ENCODE measurements at places on chromosomes 12 and 14.

DNA sequence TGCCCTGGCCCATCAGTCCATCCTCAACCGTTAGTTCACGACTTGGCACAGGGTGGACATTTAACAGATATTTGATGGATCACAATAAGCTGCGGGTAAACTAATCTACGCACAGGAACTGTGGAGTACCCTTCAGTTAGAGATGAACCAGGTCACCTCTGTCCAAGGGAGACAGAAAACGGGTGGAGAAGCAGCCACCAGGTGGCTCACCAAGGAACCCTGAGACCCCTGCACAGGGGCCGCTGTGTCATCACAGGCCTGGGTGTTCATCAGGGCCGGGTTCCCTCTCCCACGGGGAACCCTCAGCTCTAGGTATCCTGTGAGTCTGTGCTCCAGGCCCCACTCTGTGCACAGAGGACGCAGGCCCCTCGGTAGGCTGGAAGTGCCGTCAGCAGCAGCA, 122.2 kb downstream of the PIWIL1 start:
- no peak for DNase-seq

DNA sequence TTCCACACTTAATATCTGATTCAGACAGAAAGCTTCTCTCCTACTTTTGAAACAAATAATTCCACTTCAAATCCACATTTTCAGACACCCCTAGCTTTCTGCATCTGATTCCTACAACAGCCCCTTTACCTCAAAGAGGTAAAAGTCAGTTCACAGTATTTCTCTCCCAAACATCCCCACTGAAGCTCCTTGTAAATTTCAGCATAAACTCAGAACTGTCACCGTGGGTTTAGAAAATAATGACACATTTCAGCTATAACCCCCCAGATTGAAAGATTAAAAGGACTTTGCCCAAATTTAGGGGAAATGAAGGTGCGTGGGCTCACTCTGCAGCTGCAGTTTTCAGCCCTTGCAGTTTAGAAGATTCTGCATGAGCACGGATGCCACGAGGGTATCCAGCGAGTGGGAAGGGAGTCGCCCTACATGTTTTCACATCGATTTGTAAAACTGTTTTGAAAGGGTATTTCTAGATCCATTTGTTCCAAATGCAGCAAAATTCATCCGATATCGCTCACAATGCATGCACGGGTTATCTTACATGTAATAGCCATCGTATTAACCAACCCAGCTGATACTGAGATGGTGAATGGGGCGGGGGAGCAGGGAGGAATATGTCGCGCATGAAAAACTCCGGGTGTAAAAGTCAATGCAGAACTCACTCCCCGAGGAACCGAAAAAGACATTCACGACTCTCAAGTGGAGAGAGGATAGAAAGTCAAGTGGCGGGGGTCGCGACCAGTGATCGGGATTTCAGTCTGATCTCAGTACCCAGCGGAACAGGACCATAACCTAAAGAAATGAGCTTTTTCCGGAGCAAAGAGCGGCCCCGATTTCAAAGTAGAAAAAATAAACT, 5.0 kb upstream of the CCND2 start:
- no peak for DNase-seq

GRCh38 chr12:98980508-98980907, 335.4 kb downstream of the APAF1 start:
- no peak for DNase-seq

DNA sequence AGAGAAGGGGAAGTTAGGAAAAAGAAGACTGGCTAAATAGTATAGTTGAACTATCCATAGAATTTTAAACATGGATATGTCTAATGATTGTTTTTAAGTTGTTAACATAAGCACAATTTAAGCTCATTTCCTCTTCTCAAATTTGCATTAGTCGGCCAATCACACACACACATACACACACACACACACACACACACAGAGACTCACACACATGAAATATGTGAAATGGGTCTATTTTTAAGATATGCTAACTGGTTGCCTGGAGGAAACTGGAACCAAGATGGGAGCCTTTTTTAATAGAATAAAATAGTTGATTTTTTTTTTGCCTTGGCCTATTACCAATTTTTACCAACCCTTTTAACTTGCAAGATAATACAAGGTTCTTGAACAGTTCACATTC, 24.0 kb upstream of the STYK1 start:
- DNase-seq, result no peak

DNA sequence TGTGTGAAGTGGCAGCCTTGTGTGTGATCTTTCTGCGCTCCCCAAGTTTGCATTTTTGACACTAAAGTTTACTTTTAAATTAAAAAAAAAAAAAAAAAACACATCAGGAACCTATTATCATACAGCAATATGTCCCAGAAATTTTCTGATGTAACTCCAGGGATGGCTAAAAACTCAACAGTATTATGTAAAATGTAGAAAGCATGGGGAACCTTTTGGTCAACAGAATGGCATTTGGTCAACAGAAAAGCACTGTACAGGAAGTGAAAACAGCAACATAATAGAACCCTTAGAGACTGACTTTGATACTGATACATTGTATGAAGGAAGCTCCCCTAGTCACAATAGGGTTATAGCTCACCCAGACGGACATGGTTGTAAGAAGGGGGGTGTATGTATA, 224.3 kb downstream of the ITPR2 start:
- DNase-seq, result no peak

- DNase-seq, result no peak
Observed at GRCh38 chr12:66960704-66961690, 282.1 kb upstream of the GRIP1 start.

GRCh38 chr12:29552324-29552927, 54.9 kb upstream of the OVCH1 start:
- DNase-seq, result peak; percentile 65

GRCh38 chr14:105136401-105137322, 31.9 kb downstream of the JAG2 start:
- no peak for DNase-seq

- DNase-seq, result peak; percentile 45
Observed at GRCh38 chr14:71536927-71537772, 395.1 kb upstream of the RGS6 start.

DNA sequence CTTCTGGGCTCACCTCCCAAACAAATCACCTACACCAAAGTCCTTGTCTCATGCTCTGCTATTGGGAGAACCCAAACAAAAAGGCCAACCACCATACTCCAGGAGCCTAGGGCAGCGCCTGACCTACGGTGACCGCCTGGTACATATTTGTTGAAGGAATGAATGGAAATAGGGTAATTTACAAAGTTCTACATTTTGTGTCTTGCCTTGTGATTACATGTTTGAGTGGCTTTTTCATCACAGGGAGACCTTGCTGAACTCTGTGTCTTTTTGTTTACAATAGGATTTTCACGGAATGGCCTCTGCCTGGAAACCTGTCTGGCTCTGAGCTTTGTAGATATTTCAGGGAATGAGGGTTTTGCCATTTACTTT, 11.3 kb upstream of the PRIMA1 start:
- no peak for DNase-seq

- peak; percentile 67 for DNase-seq
Observed at GRCh38 chr12:86683568-86684304, 427.5 kb upstream of the MGAT4C start.

DNA sequence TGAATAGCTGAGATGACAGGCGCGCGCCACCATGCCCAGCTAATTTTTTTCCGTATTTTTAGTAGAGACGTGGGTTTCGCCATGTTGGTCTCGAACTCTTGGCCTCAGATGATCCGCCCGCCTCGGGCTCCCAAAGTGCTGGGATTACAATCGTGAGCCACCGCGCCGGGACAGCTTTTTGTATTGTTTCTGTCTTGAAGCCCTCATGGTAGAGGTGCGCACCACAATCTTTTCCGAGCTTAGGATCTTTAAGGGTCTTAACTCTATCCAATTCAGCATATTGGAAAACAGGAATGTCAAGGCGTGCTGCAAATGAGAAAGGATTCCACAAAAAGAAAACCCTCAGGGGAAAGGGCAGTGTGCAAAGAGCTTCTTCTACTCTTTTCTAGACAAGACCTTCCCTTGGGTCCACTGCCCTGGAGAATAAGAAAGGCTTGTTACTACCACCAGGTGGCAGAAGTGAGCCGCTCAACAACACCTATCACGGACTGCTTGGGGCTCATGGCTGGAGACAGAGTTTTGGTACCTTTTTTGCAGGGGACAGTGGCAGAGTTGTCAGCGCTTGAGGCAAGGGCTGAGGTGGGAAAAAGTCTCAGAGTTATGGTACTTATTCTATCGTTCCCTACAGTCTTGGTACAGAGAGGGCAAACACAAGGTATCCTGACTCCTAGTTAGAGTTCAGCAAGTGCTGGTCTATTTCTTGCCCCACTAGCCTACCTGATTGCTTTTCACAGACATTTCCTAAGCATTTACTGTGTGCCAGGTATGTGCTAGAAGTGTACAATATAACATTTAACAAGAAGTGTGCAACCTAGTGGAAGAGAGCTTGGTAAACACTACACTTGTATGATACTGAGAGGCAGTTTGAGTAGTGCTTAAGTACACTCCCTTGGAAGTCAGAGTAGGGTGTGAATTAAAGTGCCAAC, 16.4 kb upstream of the SP7 start:
- DNase-seq, result peak; percentile 77

GRCh38 chr14:105865266-105865903, 339.0 kb downstream of the TMEM121 start:
- no peak for DNase-seq

DNA sequence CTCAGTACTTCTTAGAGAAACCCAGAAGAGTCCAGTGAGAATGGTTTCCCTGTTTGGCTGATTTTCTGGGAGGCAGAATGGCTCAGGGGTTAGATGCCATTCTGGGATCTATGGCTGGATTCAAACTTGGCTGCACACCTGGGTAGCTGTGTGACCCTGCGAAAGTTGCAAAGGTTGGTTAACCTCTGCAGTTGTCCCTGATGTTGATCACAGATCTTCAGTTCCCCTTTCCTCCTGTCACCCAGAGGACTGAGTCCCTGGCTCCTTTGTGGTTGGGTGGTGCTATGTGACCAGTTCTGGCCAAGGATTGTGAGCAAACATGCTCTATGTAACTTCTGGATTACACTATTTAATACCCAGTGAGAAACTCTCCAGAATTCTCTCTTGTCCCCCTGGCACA, 418.0 kb downstream of the RGS6 start:
- DNase-seq, result no peak

DNA sequence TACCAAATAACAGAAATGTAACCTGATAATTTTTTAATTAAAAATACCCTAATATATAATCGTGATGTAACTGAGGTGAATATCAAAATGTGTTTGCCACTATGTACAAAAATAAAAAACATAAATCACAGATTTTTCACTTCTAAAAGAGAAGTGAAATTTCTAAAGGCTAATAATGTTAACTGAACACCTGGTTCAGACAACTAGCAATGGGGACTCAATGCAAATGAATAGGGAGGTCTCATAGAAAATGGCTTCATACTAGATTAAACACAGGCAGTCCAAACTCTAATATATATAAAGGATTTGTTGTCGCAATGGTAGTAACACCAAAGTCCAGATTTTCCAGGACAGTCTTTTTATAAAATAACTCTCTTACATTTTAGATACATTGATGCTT, 365.4 kb upstream of the ATP2B1 start:
- DNase-seq, result no peak

- no peak for DNase-seq
Observed at GRCh38 chr12:3882406-3882805, 9.2 kb upstream of the PARP11 start.

GRCh38 chr12:39145175-39145999, 240.0 kb upstream of the CPNE8 start:
- peak; percentile 28 for DNase-seq

DNA sequence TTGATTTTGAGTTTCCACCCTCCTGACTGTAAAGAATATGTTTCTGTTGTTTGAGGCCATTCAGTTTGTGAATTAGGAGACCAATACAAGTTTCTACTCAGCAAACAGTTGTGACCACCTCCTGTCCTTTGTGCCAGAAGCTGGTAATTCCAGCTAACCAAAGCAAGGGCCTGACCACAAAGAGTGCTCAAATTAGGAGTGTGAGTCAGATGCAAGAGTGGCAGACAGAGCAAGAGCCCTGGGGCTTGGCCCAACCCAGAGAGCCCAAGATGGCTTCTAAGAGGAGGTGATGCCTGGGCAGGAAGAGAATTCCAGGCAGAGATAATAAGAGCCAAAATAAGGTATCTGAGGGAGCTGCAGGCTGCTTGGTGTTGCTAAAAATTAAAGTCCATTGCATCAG, 77.7 kb upstream of the C14orf132 start:
- no peak for DNase-seq

DNA sequence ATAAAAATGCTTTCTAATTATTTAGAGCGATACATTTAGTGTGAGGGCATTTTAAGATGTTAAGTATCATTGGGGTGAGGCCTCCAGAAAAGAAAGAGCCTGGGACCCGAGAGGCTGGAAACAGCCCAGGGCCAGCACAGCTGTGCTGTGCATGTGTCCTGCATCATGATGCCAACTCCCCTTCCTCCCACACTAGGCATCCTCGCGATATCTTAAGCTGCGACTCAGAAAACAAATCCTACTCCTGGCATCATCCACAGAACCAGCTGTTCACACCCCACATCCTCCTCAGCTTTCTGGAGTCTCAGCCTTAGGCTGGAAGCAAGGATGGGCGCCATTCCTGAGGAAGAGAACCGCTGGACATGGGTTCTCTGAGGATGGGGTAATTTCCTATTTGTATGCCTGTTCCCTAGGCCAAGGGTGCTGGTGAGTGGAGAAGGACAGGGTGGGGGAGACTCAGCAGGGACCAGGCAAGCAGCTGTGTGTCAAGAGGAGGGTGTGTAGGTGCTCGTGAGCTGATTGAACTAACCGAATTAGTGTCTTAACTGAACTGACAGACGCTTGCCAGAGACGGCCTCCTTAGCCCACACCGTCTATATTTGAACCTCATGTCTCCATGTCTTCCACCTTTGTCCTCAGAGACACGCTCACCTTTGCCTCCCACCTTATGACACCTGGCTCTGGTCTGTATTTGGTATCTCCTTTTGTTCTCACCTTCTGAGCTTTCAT, 15.6 kb upstream of the MCRS1 start:
- peak; percentile 15 for DNase-seq

- no peak for DNase-seq
Observed at GRCh38 chr14:74519316-74520074, 25.9 kb downstream of the ISCA2 start.

- no peak for DNase-seq
Observed at GRCh38 chr14:44995196-44995595, 33.2 kb downstream of the TOGARAM1 start.

DNA sequence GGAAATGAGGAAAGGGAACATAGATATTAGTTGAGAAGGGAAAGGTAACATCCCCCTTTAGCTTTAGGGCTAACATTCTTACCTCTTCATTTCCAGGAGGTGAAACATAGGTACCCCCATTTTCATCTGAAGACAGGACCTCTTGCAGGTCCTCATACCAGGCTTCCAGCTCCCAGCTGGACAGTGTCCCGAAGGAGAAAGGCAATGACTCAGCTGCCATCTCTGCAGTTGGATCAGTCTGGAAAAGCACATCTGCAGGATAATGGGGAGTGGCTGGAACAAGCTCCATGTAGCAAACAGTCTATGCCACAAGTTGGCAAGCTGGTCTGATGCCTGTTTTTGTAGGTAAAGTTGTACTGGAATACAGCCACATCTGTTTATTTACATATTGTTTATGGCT, 3.1 kb downstream of the DDIT3 start:
- DNase-seq, result peak; percentile 21

- no peak for DNase-seq
Observed at GRCh38 chr14:37329189-37330001, 131.7 kb downstream of the MIPOL1 start.

All from iris pigment epithelial cell (primary cell).